ENCODE measurements at places on chromosomes 3 and 15.
A peak's percentile ranks its signal among the peaks of the same experiment; 100 is the strongest.

GRCh38 chr15:101204739-101205535 lies 46.9 kb downstream of the CHSY1 start:
- DNase-seq: peak; percentile 40

DNA sequence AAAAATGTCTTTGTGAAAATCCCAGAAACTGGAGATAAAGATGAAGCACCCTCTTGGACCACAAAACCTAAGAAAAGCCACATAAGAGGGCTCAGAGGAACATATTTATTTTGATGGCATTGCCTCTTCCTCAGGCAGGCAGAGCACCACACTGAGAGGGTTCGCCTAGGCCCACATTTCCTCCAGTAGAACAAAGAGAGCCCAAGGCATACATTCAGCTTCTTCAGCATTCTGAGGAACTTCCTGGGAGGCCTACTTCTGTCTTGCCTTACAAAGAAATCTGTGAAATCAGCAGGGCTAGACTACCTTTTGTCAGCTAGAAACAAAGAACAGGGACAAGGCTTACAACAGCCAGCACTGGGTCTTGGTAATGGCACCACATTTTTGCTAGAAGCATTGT lies 1325.3 kb downstream of the SI start:
- no peak for DNase-seq

- DNase-seq: no peak
These were observed 259.5 kb downstream of the THRB start for GRCh38 chr3:24235121-24235520.

- DNase-seq: no peak
These were observed 29.7 kb upstream of the OR4F6 start for GRCh38 chr15:101773496-101774100.

DNA sequence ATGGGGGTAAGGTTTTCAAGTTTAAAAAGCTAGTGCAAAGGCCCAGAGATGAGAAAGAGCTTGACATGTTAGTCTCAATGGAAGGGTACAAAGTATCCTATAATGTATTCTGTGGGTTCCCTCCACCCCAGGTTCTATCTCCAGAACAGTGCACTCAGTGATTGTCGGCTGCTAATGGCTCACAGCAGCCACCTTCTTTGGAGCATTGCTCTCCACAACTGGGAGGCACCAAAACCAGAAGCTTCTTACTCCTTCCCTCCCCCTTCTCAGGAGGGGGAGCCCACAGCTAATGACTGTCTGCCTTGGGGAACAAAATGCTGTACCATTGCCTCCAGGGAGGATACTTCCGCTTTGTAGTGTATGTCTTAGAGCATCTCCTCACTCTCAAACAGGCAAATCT lies 439.4 kb upstream of the RBMS3 start:
- DNase-seq: no peak

DNA sequence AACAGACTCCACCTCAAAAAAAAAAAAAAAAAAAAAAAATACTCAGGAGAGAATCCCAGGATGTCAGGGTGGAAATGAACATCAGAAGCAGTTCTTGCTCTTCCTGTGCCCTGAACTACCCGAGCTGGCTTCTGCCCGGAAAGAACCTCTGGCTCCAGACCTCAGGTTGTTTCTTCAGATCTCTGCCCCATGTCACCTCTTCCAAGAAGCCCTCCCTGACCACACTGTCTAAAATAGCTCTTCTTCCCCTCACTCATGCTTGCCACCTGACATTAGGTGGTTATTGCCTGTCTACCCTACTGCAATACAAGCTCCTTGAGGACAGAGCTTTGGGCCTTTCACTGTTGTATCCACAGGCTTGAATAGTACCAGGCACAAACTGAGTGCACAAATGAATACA lies 8.2 kb downstream of the TKT start:
- no peak for DNase-seq
